Naive B cell (primary cell): ENCODE measurements at places on chromosomes 16 and 17.

GRCh38 chr17:66711881-66712321, 123.0 kb upstream of the CACNG5 start:
- no peak for DNase-seq

- no peak for DNase-seq
These were observed 19.7 kb downstream of the FBXO31 start for GRCh38 chr16:87363771-87364455.

- no peak for DNase-seq
These were observed 869.5 kb upstream of the SOX9 start for GRCh38 chr17:71251276-71251675.

DNA sequence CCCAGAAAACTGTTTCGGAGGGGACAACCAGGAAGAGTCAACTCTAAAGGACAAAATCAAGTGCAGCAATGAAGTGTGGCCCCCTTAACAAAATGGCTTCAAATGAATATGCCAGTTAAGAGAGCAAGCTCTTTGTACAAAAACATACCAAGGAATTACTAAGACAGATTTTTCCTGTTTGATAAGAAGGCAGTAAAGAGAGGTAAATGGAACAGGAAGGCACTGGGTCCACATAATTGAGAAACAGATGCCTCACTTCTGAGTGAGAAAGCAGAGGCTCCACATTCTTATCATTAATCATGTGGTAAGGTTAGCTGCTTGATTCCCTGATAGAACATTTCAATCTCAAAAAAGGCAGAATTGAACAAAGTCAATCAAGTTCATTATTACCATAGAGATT, 44.9 kb downstream of the MBTD1 start:
- no peak for DNase-seq

GRCh38 chr16:51763072-51763661, 612.1 kb upstream of the SALL1 start:
- DNase-seq: no peak

GRCh38 chr16:72787514-72788268, 260.2 kb downstream of the ZFHX3 start:
- DNase-seq: peak; percentile 36

- DNase-seq: no peak
These were observed 26.1 kb downstream of the LRRC75A start for GRCh38 chr17:16465861-16466338.

- no peak for DNase-seq
These were observed 7.1 kb upstream of the CDH15 start for GRCh38 chr16:89164436-89164835.

- DNase-seq: no peak
These were observed 45.0 kb upstream of the GCSH start for GRCh38 chr16:81140930-81141780.

- no peak for DNase-seq
These were observed 27.4 kb upstream of the ZNF423 start for GRCh38 chr16:49883076-49884014.

DNA sequence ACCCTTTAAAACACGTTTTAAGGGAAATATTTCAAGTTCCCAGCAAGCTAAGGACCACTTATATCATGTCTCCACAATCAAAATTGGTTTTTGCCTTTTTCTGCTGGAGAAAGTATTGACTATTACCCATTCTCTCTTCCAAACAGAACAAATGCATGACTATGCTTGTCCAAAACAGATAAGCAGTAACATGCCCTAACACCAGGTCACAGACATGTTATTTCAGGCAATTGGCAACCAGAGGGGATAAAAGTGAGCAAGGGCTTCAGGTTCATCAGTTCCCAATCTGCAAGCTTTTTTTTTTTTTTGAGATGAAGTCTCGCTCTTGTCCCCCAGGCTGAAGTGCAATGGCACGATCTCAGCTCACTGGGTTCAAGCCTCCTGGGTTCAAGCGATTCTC, 15.0 kb downstream of the SKA2 start:
- no peak for DNase-seq

GRCh38 chr16:83706394-83706793, 101.4 kb upstream of the HSBP1 start:
- DNase-seq: no peak

DNA sequence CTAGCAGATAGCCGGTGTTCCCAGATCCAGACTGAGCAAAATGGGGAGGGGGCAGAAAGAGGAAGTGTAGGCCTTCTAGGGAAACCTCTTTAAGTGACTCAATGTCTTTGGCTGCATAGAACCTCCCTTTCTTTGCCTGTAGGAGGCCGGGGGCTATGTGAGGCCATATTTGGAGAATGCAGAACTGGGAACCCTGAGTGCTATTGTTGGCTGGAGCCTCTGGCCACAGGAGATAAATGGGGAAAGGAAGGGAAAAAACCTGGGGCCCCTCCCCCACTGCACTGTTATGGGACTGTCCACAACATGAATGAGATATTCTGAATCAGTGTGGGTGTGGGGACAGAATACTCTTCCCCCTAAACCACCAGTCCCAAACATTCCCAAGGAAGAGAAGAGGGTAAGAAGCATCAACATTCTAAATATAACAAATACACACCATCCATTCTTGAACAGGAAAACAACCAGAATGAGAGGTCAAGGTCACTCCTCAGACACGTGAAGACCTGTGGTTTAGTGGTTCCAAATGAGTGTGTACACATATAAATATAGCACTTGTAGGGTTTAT, 2.4 kb downstream of the VPS25 start:
- DNase-seq: no peak

GRCh38 chr17:2635241-2635640, 41.8 kb downstream of the PAFAH1B1 start:
- no peak for DNase-seq

- no peak for DNase-seq
These were observed 22.9 kb downstream of the C16orf96 start for GRCh38 chr16:4578961-4579530.

DNA sequence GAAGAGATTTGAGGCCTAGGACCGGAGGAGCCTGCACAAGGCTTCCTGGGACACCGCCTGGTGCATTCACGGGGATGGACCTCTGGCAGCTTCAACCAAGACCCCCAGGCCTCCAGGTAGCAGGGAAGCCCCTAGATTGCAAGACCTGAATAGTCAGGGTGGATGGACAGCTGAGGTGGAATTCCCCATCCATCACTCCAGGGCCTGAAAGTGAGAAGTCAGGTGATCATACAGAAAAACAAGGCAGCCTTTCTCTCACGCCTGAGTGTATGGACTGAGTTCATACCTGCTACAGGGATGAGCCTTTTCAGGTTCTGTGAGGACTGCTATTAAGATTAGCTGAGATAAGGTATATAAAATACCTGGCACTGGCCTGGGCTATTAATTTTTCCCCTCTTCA, 74.2 kb downstream of the PLXDC1 start:
- DNase-seq: no peak

DNA sequence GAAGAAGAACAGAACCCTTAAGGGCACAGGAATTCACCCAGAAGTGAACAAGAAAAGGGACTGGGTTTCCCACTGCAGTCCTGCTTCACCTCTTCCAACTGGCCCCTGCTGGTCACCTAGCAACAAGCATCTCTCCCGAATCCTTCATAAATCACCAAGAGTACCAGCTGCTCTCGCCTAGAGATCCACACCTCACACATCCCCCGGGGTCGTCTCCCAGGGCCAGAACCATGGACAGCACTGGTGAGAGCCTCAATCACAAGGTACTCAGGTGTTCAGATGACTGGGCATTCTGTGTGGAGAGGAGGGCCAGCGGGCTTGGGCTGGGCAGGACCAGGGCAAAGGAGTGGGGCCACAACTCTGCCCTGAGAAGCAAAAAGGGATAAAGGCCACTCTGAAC, 65.9 kb downstream of the CCT6B start:
- no peak for DNase-seq
